ENCODE measurements at places on chromosomes 1 and 21. TPM values are rescaled to one million over a fixed set of nuclear protein-coding genes. Genes with fewer than 3 reads are reported as not detected.

CD101 gene
- total RNA-seq, result 4.4 TPM

AZIN2 gene
- 21.6 TPM for total RNA-seq

POGK gene
- total RNA-seq, result 67.6 TPM

LRIG2 gene
- 69.2 TPM for total RNA-seq

MATN1 gene
- total RNA-seq, result 0.31 TPM

DENND1B gene
- 38.2 TPM for total RNA-seq

SLAMF7 gene
- total RNA-seq, result not detected

OR2L13 gene
- 1.9 TPM for total RNA-seq

CACHD1 gene
- total RNA-seq, result 16.9 TPM

OR2G6 gene
- total RNA-seq, result not detected

TNFSF18 gene
- 0.63 TPM for total RNA-seq

FAAH gene
- total RNA-seq, result 36.0 TPM

BCL2L15 gene
- total RNA-seq, result 3.8 TPM
